HT1080 (cell line): ENCODE measurements at places on chromosomes 6 and 20.

GRCh38 chr20:34873583-34874093, 982 bp upstream of the GGT7 start:
- no peak for DNase-seq

GRCh38 chr20:46276531-46276930, 31.8 kb downstream of the CDH22 start:
- DNase-seq, result no peak

GRCh38 chr20:1842281-1842680, 52.9 kb upstream of the SIRPA start:
- DNase-seq, result no peak

DNA sequence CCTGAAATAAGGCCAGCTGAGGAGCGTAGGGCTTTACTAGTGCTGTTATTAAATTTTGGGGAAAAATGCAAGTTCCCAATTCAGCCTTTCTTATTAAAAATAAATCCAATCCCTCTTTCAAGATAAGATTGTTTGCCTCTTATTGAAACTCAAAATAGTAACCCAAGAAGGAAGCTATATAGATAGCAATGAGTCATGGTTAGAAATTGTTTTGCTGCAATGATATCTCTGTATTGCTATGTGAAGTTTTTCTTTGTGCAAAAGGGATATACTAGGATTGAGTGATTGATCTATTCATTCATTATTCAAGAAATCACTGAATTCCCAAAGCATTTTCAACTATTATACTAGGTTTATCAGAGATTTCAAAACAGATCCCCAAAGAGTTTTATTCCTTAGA, 93.0 kb upstream of the HDAC2 start:
- DNase-seq, result no peak

DNA sequence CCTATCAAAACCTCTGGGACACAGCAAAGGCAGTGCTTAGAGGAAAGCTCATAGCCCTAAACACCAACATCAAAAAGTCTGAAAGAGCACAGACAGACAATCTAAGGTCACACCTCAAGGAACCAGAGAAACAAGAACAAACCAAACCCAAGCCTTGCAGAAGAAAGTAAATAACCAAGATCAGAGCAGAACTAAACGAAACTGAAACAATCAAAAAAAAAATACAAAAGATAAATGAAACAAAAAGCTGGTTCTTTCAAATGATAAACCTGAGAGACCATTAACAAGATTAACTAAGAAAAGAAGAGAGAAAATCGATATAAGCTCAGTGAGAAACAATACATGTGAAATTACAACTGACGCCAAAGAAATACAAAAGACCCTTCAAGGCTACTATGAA, 34.8 kb upstream of the RUNX2 start:
- no peak for DNase-seq

DNA sequence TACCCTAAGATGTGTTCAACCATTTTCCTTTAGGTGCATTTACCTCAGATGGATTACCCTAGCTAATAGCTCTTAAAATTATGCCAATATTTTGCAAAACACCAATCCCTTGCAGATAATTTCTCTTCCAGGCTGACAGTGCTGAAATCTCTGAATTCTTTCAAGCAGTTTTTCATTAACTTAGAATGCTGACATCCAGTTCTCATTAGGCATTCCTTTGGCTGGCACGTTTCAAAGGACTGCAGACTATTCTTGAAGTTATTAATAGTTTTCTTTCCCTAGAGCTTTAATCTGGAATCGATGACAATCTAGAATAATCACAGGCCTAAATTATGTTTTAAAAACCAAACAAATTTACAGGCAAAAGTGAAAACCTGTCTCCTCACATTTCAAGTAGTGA, 68.3 kb downstream of the SMLR1 start:
- no peak for DNase-seq

DNA sequence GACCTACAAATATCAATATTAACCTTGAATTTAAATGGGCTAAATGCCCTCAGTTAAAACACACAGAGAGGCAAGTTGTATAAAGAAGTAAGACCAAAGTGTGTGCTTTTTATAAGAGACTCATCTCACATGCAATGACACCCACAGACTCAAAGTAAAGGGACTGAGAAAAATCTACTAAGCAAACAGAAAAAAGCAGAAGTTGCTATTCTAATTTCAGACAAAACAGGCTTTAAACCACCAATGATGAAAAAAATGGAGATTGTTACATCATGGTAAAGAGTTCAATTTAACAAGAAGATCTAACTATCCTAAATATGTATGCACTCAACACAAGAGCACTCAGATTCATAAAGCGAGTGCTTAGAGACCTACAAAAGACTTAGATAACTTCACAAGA, 741.9 kb upstream of the MARCKS start:
- no peak for DNase-seq
